Astrocyte (in vitro differentiated cells and primary cell): ENCODE measurements at places on chromosomes 3 and 15.

DNA sequence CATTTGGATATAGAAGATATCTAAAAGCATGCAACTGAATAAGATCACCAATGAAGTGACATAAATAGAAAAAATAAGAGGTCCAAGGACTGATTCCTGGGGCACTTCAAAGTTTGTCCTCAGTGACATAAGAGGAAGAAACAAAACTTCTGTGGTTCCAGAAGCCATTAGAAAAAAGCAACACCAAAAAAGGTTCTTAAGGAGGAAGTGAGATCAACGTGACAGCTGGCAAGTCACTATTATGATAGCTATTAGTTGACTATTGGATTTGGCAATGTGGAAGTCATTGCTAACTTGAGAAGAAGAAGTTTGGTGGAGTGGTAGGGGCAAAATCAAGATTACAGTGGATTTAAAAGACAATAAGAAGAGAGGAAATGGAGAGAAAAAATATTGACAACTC, 1098.3 kb downstream of the NAALADL2 start:
- no peaks in the 10 kb centered on the region for H3K4me1 ChIP-seq
- H3K27me3 ChIP-seq = no peaks in the 10 kb centered on the region
- H3K36me3 ChIP-seq = no peaks in the 10 kb centered on the region
- no peak overlapping the region for H3K4me3 ChIP-seq

- no peak overlapping the region for H3K4me3 ChIP-seq
- no peak overlapping the region for H3K27ac ChIP-seq
- peak; percentile 50 for DNase-seq
- H3K36me3 ChIP-seq = no peaks in the 10 kb centered on the region
- no peaks in the 10 kb centered on the region for H3K27me3 ChIP-seq
These were observed 46.0 kb downstream of the KLF13 start for GRCh38 chr15:31372635-31373091.

DNA sequence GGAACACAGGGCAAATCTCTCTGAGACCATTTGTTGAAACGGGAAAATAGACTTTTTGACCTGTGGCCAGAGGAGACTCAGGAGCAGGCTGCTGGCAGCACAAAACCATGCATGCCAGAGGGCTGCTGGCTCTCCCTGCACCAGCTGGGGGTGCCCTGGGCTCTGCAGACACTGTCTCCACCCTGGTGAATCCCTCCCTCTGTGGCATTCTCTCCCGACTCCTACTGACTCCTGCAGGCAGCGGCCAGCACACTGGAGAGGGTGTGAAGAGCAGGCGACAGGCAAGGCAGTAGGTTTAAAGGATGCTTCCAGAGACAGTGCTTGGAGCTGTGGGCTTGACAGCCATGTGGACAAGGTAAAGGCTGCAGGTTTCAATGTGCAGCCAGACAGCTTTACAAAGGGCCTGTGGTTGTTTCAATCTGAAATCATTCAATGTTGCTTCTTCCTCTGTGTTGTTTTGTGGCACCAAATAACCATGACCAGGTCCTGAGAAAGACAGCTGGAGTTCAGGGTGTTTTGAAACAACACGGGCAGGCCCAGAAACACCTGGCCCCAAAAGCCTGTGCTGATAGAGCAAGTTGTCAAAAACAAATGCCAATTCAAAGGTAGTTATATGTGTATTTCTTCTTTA, 431.0 kb upstream of the ATP10A start:
- no peak overlapping the region for H3K27ac ChIP-seq
- no peaks in the 10 kb centered on the region for H3K36me3 ChIP-seq
- no peaks in the 10 kb centered on the region for H3K4me1 ChIP-seq

DNA sequence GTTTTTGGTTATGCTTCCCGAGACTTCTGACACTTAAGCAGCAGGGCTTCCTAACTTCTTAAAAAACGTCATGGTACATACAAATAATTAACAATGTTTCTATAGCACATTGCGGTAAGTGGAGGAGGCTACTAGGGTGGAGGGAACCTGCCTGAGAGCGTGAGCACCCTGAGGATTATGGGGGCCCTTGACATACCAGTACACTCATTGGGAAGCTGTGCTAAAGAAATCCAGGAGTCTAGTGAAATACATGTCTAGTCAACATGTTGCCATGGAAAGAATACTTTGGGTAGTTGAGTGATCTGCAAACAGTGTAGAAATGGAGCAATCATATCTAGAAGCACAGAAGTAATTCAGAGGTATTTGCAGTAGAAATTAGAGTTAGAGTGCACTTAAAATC, 39.2 kb upstream of the MAPKBP1 start:
- no peak for DNase-seq
- no peak overlapping the region for H3K4me3 ChIP-seq
- H3K27ac ChIP-seq = no peak overlapping the region
- H3K27me3 ChIP-seq = no peaks in the 10 kb centered on the region
- peaks cover 21% of the 10 kb centered on the region for H3K36me3 ChIP-seq

GRCh38 chr15:93467337-93467736, 378.3 kb upstream of the RGMA start:
- H3K4me3 ChIP-seq = no peak overlapping the region
- no peaks in the 10 kb centered on the region for H3K27me3 ChIP-seq
- peak; percentile 58 for DNase-seq
- H3K27ac ChIP-seq = no peak overlapping the region

DNA sequence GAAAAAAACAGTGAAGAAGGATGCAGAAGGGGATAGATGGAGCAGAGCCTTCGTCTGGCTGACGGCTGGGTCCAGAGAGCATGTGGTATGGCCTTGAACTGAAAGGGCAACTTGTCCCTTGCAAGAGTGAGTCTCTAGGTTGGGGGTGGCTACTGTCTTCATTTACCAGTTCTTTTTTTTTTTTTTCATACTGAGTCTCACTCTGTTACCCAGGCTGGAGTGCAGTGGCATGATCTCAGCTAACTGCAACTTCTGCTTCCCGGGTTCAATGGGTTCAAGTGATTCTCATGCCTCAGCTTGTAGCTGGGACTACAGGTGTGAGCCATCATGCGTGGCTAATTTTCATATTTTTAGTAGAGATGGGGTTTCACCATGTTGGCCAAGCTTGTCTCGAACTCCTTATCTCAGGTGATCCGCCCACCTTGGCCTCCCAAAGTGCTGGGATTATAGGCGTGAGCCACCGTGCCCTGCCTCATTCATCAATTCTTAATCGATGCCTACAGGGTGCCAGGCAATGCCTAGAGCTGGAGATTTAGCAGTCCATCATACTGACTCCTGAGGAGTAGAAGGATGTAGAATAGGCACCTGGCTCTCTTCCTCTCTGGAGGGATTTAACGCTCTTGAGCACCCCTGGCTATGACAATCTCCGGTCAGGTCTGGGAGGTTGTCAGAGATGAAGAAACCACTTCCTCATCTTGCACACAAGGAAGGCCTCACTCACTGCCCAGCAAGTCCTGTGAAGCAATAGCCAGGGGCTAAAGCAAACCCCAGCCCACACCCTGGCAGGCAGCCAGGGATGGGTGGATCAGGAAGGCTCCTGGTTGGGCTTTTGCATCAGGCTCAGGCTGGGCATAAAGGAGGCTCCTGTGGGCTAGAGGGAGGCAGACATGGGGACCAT, at the start of gene CAMP:
Gene CAMP, plus strand, starts transcription at position 880 of the 898 bp plus-strand sequence. Its CDS starts 17 bp downstream, at position 897.
- H3K27ac ChIP-seq = no peak within 1 kb of the TSS
- H3K27me3 ChIP-seq = peaks cover 7% of the 10 kb centered on the region
- H3K4me3 ChIP-seq = no peak within 1 kb of the TSS
- H3K4me1 ChIP-seq = no peaks in the 10 kb centered on the region
- no peaks in the 10 kb centered on the region for H3K36me3 ChIP-seq

DNA sequence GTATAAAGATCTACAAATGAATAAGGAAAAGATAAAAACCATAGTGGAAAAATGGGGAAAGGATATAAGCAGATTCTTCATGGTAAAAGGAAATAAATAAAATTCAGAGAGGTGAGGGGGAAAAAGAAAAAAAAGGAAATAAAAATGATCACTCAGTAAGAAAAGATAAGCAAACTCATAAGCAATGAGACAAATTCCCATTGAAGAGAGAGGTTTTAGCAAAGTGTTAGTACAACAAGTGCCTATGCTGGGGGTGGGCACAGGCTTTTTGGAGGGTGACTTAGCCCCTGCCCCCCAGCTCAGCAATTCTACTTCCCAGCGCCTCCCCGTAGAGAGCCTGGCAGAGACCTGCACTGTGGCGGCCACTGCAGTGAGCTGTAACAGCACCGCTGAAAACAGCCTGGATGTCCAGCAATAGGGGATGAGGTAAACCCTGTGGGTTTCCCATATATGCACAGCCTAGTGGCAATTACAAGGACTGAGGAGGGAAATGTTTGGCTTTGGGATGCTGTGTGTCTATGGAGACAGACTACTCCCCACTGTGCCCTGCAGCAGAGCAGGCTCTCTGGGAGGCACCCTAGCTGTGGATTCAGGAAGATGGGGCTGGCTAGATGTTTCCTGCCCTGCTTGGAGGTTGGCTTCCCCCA, 23.7 kb upstream of the SFMBT1 start:
- no peak for DNase-seq
- H3K4me3 ChIP-seq = no peak overlapping the region
- no peak overlapping the region for H3K27ac ChIP-seq
- H3K4me1 ChIP-seq = peaks cover 9% of the 10 kb centered on the region
- H3K27me3 ChIP-seq = no peaks in the 10 kb centered on the region
